ENCODE measurements at places on chromosomes 6 and 20. TPM values are rescaled to one million over a fixed set of nuclear protein-coding genes. Genes with fewer than 3 reads are reported as not detected.

SLC17A3 gene
- total RNA-seq = not detected

NR2E1 gene
- not detected for total RNA-seq

TRIM31 gene
- total RNA-seq = not detected

ITPA gene
- 18.7 TPM for total RNA-seq

NKX2-2 gene
- not detected for total RNA-seq

LY86 gene
- 2.4 TPM for total RNA-seq

Data from left cardiac atrium (tissue), 4 donors.